WTC11 (cell line): ENCODE measurements at places on chromosomes 6 and 20. TPM values are rescaled to one million over a fixed set of nuclear protein-coding genes. Genes with fewer than 3 reads are reported as not detected.

The NKAIN4 gene
- total RNA-seq = 7.2 to 11.0 TPM (median 9.6 TPM) in 3 replicates

The ZBP1 gene
- not detected in 3 replicates for total RNA-seq

The CYP39A1 gene
- total RNA-seq = 1.3 to 1.6 TPM (median 1.6 TPM) in 3 replicates

The PGC gene
- 0.55 to 0.63 TPM (median 0.62 TPM) in 3 replicates for total RNA-seq

The GINM1 gene
- 16.8 to 21.4 TPM (median 19.9 TPM) in 3 replicates for total RNA-seq

The MAK gene
- total RNA-seq = 0.07 to 0.21 TPM (median 0.16 TPM) in 3 replicates

The PPP1R16B gene
- 8.1 to 12.0 TPM (median 8.2 TPM) in 3 replicates for total RNA-seq

The GSTA1 gene
- total RNA-seq = 0.48 to 0.90 TPM (median 0.89 TPM) in 3 replicates

The DCDC2 gene
- total RNA-seq = 1.4 to 3.2 TPM (median 1.8 TPM) in 3 replicates

GRCh38 chr6:81636930-81637568 is 115.4 kb downstream of the TENT5A start:
- no peak for DNase-seq

DNA sequence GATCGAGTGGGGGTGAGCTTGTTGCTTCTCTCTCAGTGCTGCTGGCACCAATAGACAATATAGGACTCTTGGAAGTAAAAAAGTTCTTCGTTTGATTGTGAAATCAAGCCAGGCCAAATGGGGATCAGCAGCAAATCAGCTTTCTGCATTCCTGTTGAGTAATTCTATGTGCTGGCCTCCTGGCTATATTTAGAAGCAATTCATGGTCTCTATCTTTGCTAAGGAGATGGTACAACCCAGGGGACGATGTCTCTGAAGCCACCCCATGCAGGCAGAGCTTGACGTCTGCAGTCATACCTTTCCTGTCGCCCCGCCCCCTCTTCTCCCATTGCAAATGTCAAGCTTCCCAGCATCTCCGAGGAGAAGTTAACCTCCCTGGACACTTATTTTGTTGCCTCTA is 199.1 kb downstream of the SCP2D1 start:
- DNase-seq = peak; percentile 20

DNA sequence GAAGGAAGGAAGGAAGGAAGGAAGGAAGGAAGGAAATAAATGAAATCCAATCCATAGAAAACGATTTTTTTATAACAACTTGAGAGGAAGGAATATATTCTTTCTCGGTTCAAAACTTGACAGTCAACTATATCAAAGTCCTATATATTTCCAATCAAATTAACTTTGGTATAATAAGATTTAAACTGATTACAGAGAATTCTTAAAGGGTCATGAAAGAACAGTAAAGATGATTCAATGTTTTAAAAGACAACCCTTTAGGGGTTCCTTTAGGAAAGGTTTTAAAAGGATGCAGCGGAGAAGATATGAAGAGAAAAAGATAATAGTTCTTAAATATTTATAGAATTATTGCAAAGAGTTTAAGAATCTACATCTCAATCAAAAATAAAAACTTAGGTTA is 61.2 kb downstream of the ME1 start:
- no peak for DNase-seq

DNA sequence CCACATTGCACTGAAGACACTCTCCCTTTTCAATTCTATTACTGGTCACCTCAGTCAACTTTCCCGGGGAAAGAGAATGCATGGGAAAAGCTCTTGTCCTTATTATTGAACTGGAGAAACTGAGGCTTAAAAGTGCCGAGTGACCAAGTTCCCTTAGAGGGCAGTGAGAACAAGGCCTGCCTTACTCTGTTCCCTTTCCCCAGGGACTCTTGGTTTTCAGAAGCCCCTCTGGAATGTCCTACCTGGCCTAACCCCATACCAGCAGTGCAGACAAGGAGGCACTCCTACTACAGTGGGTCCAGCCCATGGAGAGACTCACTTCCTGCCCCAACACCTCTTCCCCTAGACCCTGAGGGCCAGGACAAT is 6.1 kb downstream of the SRXN1 start:
- DNase-seq = no peak

DNA sequence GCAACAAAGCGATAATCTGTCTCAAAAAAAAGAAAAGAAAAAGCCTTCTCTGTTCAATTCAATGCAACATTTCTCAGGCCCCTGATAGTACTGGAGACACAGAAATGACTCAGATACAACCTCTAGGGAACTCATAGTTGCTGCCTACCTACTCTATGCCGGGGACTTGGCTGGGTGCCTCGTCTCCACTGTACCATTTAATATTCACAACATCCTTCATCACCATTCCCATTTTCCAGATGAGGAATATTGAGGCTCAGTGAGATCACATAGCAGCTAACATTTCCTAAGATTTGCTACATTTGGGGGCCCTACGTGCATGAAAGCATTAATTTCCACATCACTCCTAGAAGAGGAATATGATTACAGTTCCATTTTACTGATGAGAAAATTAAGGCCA is 7.5 kb downstream of the NOL4L start:
- no peak for DNase-seq

DNA sequence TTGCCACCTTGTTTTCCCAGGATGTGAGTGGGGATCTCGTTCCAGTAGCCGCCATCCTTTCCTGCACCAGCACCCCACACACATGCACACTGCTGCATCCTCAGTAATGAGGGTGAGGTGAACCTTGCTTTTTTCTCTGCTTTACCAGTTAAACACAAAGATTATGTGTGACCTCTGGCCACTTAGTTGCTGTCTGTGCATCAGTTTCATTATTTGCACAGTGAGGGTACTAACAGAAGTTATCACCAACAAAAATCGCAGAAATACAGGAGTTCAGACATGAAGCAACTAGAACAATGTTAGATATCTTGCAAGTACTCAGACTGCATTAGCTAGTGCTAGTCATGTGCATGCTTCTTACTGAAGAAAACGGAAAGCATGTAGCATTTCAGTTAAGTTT is 17.4 kb upstream of the DACT2 start:
- DNase-seq = no peak

- peak; percentile 47 for DNase-seq
Measured at GRCh38 chr20:39289316-39289715, 327.2 kb downstream of the DHX35 start.

DNA sequence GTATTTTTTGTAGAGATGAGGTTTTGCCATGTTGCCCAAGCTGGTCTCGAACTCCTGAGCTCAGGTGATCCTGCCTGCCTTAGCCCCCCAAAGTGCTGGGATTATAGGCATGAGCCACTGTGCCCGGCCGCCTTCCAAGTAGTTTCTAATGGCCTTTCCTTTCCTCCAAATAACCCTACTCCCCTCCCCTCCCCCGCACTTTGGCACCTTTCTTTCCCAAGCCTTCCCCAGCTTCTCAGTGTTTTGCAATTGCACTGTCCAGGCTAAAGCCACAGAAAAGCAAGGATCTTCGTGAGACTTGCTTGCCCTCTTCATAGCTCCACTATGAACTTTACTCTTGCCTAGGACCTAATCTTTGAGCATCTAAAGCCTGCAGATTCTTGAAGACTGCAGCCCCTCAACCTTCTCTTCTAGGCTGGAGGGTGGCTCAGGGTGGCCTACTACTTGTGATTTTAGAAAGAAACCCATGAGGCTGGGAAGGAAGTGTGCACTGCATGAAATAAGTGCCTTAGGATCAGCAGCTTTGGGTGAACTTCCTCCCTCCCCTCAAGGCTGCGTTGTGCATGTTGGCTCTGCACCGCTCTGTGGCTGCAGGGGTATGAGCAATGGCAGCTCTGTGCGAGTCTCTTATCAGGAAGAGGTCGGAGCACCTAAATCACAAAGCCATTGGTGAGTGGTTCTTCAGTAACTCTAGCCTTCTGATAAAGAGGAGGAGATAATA is 152.4 kb upstream of the SNX9 start:
- DNase-seq = no peak

GRCh38 chr6:68114463-68115047 is 520.5 kb upstream of the ADGRB3 start:
- DNase-seq = no peak

- DNase-seq = no peak
Measured at GRCh38 chr6:14513496-14514393, 396.2 kb downstream of the CD83 start.

GRCh38 chr6:131510094-131510493 is 62.9 kb upstream of the ARG1 start:
- peak; percentile 60 for DNase-seq

GRCh38 chr6:146040360-146040759 is 11.5 kb downstream of the GRM1 start:
- DNase-seq = no peak

DNA sequence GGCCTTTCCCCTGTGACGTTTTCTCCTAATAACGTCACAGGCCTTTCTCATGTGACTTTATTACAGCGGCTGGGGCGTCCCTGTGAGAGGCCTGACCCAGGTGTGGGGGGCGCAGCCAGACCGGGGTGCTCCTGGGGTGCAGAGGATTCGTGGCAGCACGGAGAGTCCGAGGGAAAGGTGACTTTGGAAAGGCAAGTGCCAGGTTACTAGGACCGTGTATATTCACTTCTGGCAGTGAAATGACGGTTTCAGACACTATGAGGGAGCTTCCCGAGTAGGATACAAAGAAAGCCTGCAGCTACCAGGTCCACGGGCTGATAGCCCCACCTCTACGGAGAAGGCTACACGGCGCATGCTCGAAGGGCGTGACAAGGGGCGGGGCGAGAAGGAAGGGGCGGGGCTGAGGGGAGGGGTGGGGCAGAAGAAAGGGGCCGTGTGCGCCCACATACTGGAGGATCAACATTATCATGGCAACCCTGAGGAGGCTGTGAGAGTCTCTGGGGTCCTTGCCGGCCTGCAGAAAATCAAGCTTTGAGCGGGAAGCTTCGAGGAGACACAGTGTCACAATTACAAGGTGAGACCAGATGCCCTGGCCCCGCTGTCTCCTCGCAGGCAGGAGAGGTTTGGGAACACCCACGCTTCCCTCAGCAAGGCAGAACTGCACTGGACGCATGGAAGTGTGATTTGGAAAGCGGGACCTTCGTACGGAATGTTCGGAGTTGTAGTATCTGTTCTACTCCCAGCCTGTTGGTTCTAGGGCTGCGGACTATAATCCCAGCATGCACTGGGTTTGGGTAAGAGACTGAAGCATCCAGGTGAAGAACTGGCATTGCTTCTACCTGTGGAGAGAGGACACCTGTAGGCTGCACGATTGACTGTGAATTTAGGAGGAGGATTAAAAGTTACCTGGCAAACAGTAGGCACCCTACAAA is 54.4 kb upstream of the ZNF337 start:
- peak; percentile 59 for DNase-seq

- DNase-seq = no peak
Measured at GRCh38 chr6:13766201-13766634, 48.1 kb downstream of the MCUR1 start.

DNA sequence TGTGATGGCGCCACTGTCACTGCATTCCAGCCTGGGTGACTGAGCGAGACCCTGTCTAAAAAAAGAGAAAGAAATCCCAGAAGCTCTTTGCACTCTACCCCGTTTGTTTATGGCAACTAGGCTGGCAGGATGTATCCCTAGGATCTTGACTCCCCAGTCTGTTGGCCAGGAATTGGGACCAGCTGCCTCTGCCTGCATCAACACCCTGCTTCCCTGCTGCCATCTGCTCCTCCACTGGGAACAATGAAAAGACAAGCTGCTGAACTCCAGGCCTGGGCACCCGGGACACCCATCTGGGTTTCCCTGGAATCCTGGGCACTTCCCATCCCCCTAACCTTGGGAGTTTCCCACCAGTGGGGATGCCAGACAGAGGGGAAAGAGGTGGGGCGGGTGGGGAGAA is 64.9 kb downstream of the CPNE5 start:
- no peak for DNase-seq

- DNase-seq = no peak
Measured at GRCh38 chr6:25934156-25934555, 3.7 kb upstream of the SLC17A2 start.

GRCh38 chr6:24802271-24803059 is 3.7 kb upstream of the ARMH2 start:
- no peak for DNase-seq

DNA sequence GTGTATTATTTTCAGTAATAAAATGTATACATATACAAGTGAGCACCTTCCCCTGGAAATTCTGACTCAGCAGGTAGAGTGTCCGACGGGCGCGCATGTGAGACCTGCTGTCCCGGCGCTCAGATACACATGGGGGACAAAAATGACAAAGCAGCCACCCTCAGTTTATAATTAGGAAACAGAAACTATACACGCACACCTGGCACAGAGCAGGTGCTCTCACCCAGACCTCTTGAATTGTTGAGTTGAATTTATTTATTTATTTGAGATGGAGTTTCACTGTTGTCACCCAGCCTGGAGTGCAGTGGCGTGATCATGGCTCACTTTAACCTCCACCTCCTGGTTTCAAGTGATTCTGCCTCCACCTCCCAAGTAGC is 180.4 kb downstream of the ZDHHC14 start:
- DNase-seq = no peak
